ENCODE measurements at places on chromosomes 16 and 17. TPM values are rescaled to one million over a fixed set of nuclear protein-coding genes. Genes with fewer than 3 reads are reported as not detected.
A peak's percentile ranks its signal among the peaks of the same experiment; 100 is the strongest.

DNA sequence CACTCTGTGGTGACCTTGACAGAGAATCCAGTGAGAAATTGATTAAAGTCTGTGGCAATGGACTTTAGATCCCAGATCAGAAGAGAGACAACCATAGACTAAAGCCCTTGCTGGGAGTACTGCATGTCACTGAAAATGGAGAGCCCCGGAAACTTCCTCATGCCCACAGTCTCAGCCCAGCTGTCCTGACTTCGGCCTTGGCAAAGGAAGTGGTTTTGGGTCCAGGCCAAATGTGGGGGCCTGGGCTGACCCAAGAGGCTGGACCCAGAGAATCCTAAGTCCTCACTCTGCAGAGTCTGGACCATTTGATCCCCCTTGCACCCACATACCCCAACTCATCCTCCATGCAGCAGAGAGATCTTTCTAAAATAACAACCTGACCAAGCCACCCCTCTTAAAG is 4.7 kb upstream of the BEAN1 start:
- DNase-seq, result no peak

- DNase-seq, result no peak
Measured at GRCh38 chr16:69838489-69838888, 76.4 kb downstream of the WWP2 start.

TEX19 gene
- not detected for polyA plus RNA-seq

GRCh38 chr16:27365142-27366089 is 36.6 kb upstream of the IL21R start:
- DNase-seq, result peak; percentile 37

GRCh38 chr16:4103745-4104144 is 12.5 kb downstream of the ADCY9 start:
- DNase-seq, result no peak

DNA sequence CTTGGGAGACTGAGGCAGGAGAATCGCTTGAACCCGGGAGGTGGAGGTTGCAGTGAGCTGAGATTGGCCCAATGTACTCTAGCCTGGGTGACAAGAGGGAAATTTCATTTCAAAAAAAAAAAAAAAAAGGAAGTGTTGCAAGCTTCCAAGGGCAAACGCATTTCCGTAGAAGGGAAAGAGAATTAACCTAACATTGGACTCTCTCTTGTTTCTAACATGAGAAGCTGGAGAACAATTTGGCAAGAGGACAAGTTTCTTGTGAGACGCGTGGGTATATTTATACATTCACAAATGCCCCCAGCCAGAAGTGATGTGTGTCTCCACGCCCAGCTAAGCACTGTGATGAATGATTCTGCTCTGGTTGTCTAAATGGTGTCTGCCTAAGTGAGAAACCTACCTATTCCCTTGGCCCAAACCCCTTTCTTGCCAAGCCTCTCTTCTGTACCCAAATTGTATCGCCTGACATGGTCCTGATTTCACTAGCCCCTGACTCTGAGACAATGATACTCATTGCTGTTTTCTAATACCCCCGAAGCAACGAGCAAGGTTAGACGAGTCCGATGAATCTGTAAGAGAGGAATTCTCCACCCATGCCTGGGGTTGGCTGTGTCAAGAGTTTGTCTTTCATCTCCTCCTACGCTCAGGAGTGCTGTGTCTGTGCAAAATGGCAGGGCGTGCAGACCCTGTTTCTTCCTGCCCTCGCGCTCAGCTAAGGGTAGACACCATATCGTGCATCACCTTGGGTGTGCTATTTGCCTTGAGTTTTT is 14.2 kb upstream of the ST6GALNAC2 start:
- DNase-seq, result no peak

DNA sequence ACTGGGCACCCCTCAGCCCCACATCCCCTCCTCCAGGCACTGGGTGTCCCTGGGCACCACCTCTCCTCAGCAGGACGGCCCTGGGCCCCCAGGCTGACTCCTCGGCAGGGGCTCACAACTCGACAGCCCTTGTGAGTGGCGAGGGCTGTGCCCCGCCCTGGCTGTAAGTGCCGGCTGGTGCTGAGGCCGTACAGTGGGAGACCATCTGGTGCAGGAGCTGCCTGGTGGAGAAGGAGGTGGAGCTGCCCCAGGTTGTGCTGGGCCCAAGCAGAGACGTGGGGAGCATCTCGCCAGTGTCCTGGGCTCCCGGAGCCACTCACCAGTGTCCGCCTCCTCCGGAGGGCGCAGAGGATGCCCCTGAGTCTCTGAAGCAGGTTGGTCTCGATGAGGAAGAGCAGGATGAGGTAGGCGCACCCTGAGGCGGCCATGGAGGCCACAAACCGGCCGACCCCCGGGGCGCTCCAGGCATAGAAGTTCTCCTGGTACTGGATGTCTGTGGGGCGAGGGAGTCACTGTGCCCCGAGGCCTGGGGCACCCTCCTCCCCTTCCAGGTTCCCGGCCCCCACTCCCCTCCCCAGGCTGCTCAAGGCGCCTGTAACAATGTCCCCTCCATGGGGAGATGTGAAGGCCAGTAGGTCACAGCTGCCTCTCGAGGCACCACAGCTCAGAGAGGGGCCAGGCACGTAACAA is 15.1 kb upstream of the RNPS1 start:
- DNase-seq, result no peak

FOXC2 gene
- 0.96 TPM for polyA plus RNA-seq

GRCh38 chr17:10698096-10698818 is 863 bp downstream of the ADPRM start:
- DNase-seq, result no peak

TP53TG3B gene
- polyA plus RNA-seq, result not detected

GRCh38 chr16:77402118-77402517 is 32.7 kb downstream of the ADAMTS18 start:
- DNase-seq, result no peak

CACNG5 gene
- polyA plus RNA-seq, result 0.19 TPM
